ENCODE measurements at places on chromosomes 12 and 14. TPM values are rescaled to one million over a fixed set of nuclear protein-coding genes. Genes with fewer than 3 reads are reported as not detected.

Gene SSTR1
- total RNA-seq: 17.6 TPM

Gene TAS2R30
- total RNA-seq: 0.13 TPM

Gene LMO3
- total RNA-seq: not detected

Gene ARL1
- 92.6 TPM for total RNA-seq

GRCh38 chr12:28130625-28131598, 59.3 kb upstream of the CCDC91 start:
- peak; percentile 96 for DNase-seq

- DNase-seq: peak; percentile 75
These were observed 56.5 kb downstream of the GTF2A1 start for GRCh38 chr14:81164167-81164774.

- no peak for DNase-seq
These were observed 68.3 kb downstream of the KDM2B start for GRCh38 chr12:121512561-121512960.

DNA sequence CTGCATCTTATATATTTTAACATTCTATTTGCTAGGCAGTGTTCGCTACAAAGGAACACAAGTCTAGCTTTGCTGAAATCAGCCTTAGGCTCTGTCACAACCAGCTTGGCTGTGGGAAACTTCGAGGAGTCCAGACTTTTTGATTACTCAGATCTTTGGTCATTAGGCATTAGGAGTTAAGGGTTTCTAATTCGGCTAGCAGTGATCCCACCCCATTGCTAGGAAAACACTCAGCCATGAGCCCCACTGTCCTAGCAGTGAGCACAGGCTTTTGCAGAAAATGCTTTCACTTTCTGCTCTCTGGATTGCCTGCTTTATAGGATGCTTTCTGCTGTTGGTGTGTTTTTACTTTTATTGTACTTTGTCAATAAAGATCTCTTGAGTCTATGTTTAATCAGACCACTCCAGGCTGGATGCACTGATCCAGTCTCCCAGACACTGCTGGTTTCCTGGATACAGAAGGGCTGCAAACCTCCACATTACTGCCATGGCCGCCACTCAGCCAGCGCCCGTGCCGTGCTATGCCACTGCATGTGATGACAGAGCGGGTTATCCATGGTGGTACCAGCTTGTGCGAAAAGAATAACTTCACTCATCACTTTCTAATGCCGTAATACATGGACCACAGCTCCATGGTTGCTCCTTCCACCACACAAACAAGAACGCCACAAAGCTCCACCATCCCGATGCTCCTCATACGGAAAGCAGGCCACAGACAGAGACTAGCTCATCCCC, 41.0 kb upstream of the PYGL start:
- DNase-seq: peak; percentile 42

DNA sequence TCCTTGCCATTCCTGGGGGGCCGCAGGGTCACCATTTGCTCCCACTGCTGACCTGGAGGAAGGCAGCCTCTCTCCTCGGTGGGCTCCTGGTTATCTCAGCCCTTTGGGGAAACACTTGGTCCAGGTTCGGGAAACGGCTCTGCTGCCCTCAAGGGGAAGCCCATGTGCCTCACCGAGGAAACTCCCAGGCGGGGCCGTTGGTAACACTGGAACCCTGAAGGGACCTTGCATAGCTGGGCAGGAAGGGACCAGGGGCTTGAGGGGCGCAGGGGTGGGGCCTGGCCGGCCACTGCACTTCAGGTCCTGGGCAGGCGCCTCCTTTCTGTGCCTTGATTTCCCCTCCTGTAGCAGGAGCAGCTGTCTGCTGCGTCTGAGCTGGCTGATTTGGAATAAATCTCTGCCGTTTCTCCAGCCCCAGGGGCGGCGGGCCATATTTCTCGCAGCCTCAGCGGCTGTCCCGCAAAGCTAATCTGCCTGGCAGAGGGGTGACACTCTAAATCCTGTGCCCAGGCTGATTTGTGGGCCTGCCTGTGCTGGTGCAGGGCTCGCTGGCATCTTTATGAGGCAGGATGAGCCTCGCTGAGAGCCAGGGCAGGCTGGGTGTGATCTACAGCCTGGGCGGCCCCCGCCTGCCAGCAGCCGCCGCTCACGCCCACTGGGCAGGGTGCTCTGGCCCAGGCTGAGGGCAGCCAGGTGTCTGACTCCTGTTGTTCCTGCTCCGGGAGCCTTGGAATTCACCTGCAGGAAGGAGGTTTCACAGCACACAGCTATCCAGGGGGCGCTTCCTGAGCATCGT, 49.7 kb downstream of the KIF26A start:
- DNase-seq: no peak

GRCh38 chr12:96241846-96242256, 47.7 kb downstream of the ELK3 start:
- peak; percentile 99 for DNase-seq

DNA sequence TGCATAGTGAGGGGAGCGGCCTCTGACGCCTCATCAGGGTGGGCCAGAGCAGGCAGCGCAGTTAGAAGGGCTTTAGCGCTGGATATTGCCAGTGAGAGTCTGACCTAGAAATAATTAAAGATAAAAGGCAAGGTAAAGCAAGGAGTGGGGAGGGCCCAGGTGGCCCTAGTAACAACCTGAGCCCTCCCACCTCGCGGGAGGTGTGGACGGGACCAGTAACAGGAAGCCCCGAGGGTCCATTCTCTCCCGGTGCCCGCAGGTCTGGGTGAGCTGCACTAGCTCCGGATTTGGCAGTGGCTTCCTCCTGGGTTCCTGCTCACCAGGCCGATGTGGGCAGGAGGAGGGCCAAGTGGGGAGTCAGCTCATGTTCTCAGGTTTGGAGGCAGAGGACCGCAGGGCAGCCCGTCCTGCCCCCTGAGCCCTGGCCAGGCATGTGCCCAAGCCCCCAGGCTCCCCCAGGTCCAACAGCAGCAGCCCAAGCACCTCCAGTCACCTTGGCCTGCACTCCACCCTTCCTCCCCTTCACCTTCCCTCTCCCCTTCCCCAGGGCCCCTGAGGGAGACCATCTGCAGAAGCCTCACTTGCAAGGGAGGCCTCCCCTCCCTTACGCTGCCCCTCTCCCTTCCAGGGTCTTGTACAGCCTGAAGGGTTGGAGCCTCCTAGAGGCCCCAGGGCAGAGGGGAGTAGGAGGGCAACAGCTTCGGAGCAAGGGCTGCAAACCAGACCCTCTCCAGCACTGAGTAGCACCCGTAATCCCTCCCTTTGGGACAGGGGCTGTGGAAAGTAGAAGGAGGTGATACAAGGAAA, 144.3 kb upstream of the FKBP4 start:
- no peak for DNase-seq

- DNase-seq: no peak
These were observed 95.5 kb upstream of the TMPO start for GRCh38 chr12:98419795-98420404.

DNA sequence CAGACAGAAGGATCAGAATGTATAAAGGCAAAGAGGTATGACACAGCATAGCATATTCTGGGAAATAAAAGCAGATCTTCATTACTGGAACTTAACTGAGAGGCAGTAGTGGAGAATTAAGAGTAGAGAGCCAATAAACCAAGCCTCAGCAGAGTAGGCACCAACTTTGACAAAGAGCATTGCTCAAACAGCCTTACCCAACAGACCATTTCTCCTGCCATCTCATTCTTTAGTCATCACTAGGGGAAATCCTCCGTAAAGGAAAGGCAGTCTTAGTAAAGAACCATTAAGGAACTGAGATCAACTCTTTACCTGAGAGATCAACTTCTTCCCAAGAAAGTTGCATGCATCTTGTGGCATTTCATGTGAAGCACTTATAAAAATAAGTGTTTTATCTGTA, 36.6 kb downstream of the SENP1 start:
- DNase-seq: peak; percentile 63

GRCh38 chr12:98644433-98644711, 216 bp downstream of the IKBIP start:
- DNase-seq: no peak

DNA sequence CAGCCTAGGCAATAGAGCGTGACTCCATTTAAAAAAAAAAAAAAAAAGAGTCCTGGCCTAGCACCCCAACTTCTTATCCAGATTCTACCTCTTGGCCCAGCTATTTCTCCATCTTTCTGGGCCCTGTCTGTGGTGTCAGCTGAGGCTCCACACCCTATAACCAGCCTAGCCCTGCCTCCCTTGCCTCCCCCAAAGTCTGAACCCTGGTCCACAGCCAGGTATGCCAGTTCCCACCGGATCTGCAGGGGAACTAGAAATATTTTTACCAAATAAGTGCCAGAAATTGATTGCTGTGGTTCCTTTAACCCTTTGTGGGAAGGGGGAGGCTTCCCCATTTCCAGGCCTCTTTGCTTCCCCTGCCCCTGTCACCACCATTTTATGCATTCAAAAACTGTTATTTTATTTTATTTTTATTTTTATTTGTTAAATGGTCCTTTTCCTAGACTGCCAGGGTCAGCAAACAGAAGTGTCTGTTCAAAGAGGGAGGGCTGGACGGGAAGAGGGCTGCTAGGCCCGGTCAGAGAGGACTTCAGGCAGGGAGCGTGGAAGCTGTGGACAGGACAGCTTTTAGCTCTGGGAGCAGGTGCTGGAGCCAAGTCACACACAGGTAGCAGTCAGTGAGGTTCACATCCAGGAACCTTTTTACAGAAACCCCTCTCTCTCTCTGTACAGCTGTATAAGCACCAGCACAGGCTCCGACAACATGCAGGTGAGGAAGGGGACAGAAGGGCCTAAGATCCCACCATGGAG, 23.2 kb downstream of the TTC9 start:
- no peak for DNase-seq

DNA sequence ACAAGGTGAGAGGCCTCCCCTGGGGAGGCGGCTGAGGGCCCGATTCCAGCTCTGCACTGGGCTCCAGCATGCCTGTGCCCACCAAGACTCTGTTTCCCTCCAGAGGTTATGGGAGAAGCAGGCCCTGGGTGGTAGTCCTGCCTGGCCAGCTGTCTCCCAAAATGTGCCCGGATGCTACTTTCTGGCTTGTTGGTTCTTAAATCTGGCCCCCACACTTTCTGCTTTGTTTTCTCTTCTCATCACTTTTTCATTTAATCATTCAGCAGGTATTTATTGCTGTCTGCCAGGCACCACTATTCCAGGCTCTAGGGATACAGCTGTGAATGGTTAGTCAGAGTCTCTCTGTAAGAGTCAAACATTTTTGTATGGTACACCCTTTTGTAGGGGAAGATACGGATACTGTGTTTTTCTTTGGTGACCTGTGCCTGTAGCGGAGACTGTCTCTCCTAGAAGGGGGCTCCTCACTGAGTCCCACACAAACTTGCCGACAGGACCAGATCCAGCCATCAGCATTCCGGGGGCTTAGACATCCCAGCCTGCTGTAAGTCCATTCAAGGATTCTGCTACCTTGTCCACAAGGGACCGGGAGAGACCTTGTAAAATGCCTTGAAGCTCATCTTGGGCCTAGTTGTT, 3.8 kb downstream of the DHRS2 start:
- DNase-seq: peak; percentile 18

GRCh38 chr12:14999695-15000365, 27.0 kb downstream of the PDE6H start:
- DNase-seq: peak; percentile 43

DNA sequence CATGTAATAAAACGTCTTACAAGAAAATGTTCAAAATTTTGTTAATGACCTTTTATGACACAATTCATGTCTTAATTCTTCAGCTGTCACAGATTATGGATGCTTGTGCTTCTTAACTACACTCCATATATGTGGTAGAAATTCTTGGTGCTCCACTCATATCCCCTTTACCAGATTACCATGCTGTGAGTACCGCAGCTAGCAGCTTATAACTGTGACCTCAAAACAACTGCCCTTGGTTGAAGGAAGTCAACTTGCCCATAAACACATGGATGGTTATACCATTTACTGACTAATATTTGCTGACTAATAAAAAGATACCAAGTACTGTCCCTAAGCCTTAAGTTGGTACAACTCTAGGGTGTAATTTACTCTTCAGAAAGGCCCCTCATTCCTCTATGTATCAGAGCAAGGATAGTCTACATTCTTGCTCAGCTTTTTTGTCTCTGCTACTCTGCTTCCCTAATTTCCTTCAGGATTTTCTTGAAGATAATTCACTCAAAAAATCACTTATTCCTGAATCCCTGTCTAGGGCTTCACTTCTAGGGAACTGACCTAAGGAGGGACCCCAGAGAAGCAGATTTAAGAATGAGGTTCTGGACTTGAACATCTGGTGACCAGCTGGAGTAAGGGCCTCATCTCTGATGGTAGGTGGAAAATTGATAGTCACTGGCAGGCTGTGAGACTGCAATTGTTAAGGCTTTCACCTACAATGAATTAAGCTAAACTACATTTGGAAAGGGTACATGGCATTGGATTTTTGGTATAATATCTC, 152.3 kb downstream of the SLC6A15 start:
- DNase-seq: peak; percentile 27

GRCh38 chr12:114916541-114916940, 232.6 kb upstream of the TBX3 start:
- DNase-seq: peak; percentile 78

DNA sequence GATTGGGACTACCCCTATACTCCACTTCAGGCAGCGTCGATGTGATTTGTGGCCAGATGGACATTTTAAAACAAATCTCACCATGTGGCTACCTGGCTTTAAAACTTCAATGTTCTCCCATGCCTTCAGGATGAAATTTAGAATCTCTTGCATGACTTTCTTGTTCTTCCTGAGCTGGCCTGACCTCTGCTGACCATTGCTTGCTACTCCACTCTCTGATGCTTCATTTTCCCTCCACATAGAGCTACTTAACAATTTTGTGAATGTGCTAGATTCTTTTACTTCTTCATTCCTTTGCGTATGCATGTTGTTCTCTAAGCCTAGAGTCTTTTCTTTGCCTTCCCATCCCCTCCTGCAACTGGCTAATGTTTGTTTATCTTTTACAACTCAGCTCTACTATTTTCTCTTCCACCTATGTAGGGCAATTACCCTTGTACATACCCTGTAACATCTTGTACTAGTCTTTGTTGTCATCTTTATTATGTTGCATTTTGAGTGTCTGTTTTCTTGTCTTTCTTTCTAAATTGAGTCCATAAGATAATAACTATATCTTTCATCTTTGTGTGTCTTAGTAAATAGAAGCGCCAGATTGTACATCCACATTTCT, 41.2 kb downstream of the YLPM1 start:
- peak; percentile 81 for DNase-seq

DNA sequence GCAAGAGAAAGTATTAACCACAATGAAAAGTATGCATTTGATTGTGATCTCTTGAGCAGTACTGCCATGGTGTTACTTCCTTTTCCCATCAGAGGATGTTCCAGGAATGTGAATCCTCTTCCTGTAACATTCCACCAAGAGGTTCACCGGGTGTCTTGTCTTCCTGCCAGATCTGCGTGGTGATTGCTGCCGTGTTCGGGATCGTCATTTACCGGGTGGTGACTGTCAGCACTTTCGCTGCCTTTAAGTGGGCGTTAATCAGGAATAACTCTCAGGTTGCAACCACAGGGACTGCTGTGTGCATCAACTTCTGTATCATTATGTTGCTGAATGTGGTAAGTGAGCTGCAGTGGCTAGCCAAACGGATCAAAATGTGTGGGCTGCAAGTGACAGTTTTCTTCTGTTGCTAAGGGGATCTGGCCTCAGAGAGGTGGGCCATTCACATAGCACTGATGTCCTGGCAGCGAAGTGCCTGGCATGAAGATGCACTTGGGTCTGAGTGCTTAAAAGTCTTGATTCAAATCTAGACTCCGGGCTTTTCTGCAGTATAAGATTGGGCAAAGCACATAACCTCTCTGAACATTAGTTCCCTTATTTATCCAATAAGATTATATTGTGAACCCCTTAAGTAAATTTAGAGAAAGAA, 123.4 kb downstream of the SLC5A8 start:
- peak; percentile 74 for DNase-seq

- DNase-seq: peak; percentile 26
These were observed 89.1 kb upstream of the CNOT2 start for GRCh38 chr12:70154087-70154638.

- DNase-seq: no peak
These were observed 54.8 kb downstream of the NINJ2 start for GRCh38 chr12:608413-608812.
